ENCODE measurements at places on chromosomes 2 and 18. TPM values are rescaled to one million over a fixed set of nuclear protein-coding genes. Genes with fewer than 3 reads are reported as not detected.

Gene VSNL1
- 1.1 TPM for polyA plus RNA-seq

- DNase-seq, result no peak
Measured at GRCh38 chr2:28725021-28725711, 26.5 kb upstream of the PPP1CB start.

Gene POTEE
- not detected for polyA plus RNA-seq

GRCh38 chr2:224970311-224970710 is 72.0 kb downstream of the DOCK10 start:
- no peak for DNase-seq
